ENCODE measurements at places on chromosomes 12 and 14. TPM values are rescaled to one million over a fixed set of nuclear protein-coding genes. Genes with fewer than 3 reads are reported as not detected.

DIABLO gene
- 56.6 TPM for total RNA-seq

PCK2 gene
- 9.8 TPM for total RNA-seq

LRIG3 gene
- total RNA-seq: 69.8 TPM

HNRNPA1 gene
- total RNA-seq: 569 TPM

STYK1 gene
- 21.8 TPM for total RNA-seq

OTOGL gene
- 0.63 TPM for total RNA-seq

CLEC4E gene
- not detected for total RNA-seq

APOF gene
- not detected for total RNA-seq

KIAA0586 gene
- 19.3 TPM for total RNA-seq

GPR132 gene
- total RNA-seq: not detected

- no peak for DNase-seq
Observed at GRCh38 chr14:72638021-72638420, 255.9 kb downstream of the DPF3 start.

DNA sequence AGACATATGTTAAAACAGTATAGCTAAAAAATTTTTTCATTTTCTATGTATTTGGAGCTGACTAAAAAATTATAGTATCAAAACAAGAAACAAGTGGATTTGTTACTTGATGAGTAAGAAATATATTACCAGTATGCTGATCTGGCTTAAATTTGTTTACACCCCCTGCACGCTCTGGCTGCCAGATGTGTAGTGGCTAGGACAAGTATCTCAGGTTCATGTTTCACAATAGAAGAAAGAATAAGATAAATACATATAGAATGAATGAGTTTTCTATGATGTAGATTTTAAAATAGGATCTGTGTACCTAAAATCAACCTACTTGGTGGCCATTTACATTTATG, 13.1 kb downstream of the NAA30 start:
- DNase-seq: no peak

DNA sequence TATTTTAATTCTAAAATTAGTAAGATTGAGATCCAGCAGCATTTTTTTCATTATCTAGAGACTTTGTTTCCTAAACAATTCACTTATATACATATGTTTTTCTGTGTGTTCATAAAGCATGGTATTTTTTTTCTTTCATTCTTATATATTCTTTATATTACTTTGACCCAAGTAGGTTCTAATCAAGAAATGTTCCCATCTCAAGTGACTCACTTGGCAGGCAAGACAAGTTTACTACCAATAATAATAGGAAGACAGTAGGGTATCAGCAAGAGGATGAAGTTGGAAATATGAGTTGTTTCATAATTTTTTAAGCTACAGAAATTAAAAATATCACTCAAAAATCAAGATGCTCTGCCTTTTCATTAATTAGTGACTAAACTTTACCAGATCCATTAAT, 613.4 kb upstream of the ATP2B1 start:
- DNase-seq: peak; percentile 24

DNA sequence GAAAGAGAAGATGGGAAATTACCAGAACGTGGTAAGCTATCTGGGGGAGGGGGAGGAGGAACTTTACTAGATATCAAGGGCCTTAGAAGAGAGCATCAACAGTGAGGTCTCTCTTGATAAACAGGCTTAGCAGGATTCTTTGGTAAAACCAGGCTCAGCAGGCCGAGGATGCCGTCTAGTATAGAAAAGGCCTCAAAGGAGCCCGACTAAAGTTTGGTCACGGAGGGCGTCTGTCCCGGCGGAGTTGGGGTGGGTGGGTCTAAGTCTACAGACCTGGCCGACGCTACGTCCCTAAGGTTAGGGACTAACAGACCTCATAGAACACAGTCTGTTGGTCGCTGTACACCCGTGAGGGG, 538 bp upstream of the TIGAR start:
- no peak for DNase-seq

DNA sequence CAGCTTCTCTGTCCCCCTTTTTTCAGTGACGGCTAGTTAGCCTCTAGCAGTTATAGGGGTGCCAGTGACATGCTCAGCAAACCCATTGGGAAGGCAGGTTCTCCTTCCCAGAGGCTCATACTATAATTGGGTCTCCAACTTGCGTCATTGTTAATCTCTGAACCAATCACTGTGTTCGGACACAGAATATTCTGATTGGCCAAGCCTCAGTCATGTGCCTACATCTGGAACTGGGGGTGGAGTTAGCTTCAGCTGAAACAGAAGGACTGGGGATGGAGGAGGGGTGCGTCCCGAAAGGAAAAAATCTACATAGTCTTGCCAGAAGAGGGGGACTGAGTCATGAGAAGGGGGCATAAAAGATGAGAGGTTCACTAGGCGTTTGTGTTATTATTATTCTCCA, 165.6 kb downstream of the SUDS3 start:
- no peak for DNase-seq

GRCh38 chr12:52029685-52030084, 21.6 kb upstream of the NR4A1 start:
- DNase-seq: no peak

DNA sequence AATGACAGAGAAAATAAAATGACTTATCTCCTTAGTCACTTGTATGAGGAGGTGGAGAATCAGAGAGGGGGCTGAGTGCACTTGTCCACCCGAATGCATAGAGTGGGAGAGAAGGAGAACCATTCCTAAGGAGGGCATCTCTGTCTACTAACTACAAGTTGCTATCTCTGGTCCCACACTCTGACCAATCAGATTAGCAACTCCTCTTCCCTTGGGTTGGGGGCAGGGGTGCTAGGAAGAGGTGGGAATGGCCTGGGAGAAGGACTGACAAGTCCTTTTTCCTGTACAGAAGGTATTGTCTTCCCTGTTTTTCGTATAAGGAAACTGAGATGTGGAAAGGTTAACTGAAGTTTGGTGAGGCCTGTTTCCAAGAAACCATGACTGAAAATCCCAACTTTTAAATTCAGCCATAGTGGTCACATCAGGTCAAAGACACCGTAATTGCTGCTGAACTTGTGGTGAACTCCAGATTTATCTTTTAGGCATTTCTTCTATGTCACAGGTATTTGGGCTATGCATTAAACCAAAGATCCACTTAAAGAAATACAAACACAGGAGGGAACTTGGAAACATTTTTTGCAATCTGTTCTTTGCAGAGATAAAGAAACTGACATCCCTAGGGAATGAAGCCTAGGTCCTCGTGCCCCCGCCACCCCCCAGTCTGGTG, 207.8 kb downstream of the CRADD start:
- no peak for DNase-seq

DNA sequence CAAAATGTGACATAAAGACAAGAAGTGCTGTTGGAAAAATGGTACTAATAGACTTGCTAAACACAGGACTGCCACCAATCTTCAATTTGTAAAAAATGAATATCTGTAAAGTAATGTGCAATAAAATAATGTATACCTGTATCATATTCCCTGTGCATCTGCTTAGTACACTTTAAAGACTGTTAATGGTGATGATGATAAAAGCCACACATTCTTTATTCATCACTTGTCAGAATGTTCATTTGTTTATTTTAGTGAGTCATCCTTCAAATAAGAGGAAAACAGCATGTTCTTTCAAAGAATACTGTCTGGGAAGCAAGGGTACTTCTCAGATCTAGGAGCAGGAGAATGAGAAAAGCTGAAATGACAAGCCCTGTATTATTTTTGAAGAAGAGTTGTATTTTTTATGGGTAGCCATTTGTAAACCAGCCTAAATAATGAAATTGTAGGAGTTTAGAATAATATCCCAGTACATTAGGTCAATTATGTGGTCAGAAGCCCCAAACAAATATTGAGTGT, 78.3 kb upstream of the PSMA6 start:
- no peak for DNase-seq

- no peak for DNase-seq
Observed at GRCh38 chr12:54611715-54612149, 23.0 kb downstream of the LACRT start.

DNA sequence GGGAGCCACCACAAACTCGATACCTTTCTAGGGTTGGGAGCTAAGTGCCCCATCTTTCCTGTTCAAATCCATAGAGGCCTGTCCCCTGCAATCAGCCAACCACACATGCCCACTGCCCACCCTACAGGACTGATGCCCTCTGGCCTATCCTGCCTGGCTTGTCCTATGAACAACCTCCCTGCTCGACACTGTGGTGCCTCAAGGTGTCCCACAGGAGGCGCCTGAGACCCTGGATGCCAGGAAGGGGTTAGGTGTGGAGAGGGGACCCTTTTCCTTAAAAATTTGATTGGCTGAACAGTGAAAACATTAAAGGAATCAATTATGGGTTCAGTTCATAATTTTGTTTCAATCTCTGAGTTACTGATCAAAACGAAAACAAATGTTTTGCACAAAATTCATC, 97.3 kb upstream of the FZD10 start:
- DNase-seq: no peak

- no peak for DNase-seq
Observed at GRCh38 chr12:43815416-43815815, 9.3 kb upstream of the TWF1 start.

DNA sequence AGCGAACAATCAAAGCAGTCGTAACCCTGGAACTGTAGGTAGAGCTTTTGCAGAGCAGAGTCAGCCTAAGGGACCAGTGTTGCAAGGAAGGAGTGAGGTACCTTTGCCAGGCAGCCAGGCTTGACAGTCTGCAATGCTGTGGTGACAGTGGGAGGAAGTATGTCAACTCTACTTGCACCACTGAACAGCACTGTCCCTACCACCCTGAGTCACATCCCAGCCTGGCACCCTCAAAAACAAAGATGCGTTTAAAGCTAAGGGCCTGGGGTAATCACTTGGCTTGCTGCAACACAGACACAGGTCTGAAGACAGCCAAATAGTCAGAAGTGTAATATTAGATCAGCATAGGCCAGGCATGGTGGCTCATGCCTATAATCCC, 141.9 kb downstream of the DPF3 start:
- DNase-seq: no peak

DNA sequence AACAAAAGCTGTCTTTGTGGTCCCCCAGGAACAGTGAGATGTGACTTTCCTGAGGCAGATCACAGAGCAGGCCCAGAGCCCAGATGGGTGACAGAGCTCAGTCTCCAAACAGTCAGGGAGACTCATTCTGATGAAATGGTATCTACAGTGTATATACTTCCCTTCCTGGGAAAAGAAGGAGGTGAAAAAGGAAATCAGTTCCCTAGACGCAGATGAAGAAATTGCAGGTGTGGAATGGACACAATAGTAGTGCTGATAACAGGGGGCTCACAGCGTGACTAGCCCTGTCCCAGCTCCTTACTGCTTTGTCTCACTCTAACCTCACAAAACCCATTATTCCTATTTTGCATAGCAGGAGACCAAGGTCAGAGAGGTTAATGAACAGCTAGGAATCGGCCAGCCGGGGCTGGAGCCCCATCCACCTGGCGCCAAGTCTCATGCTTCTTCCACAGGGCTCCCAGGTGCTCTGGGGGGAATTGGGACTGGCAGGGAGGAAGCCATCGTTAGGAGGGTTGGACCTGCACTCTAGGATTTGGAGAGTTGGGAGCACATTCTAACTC, 11.9 kb downstream of the KCNH3 start:
- DNase-seq: no peak

- DNase-seq: no peak
Observed at GRCh38 chr12:6786416-6787094, 2.8 kb upstream of the CD4 start.

GRCh38 chr14:77917491-77918201, 117.7 kb downstream of the ADCK1 start:
- DNase-seq: no peak

GRCh38 chr14:89215531-89215930, 201.5 kb downstream of the FOXN3 start:
- DNase-seq: no peak

DNA sequence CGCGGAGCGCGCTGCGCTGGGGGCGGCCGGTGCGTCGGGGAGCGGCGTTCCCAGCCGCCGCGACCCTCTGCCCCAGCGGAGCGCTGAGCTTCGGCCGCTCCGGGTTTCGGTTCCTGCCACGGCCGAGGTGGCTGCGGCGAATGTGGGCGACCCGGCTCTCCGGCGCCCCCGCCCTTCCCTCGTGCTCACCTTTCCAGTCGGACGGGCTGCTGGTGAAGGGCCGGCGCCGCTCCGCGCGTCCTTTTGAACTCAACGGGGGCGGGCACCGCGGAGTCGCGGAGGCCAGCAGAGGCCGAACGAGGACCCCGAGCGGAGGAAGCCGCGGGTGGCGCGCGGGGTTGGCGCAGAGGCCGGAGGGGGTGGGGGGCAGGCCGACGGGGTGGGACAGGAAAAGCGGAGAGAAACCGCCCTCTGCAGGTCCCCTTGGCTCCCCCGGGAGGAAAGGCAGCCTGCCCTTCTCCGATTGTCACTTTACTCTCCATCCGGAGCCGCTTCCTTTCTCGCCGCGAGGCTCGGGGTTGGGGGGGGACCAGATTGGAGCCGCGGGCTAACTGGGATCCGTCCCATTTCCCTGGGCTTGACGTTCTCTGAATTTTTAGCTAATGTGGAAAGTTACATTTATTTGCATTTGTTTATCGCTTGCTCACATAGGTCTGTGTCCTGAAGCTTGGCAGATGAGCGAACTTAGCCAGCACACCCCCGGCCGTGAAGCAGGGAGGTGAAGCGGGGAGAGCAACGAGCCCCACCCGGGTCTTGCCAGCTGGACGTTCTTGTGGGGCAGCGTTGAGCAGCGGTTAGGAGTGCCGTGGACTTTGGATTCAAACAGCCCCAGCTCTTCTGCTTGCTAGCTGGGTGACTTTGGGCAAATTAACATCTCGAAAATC, at the start of gene SMAGP:
TSS of gene SMAGP (minus strand) at position 349 of the 884 bp plus-strand sequence. CDS start 1,137 bp downstream, outside the sequence.
- no peak for DNase-seq

DNA sequence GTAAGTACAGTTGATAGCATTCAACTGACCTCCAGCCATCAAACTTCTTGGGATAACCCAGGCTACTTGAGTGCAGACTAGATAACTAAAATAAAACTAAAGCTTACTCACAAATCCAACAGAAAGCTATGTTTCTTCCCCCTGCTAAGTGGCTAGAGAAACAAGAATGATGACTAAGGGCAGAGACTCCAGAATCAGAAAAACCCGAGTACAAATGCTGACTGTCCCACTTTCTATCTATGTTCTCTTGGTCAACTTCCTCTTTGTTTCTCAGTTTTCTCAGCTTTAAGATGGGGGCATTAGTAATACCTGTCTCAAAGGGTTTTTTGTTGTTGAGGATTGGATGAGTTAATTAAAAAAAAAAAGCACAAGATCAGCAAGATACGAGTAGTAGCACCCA, 6.1 kb upstream of the NUAK1 start:
- no peak for DNase-seq

DNA sequence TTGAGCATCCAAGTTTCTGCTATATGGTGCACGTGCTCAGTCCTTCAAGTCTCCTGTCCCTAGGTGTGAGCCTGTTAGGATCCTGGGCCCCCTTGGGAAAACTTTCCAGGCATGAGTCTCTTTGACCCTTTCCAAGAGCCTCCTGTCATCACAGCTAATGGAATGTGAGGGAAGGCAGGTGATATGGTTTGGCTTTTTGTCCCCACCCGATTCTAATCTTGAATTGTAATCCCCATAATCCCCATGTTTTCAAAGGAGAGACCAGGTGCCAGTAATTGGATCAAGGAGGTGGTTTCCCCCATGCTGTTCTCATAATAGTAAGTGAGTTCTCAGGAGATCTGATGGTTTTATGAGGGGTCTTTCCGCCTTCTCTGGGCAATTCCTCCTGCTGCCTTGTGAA, 265.5 kb downstream of the ATP23 start:
- DNase-seq: no peak
